ENCODE measurements at places on chromosomes 3 and 15.

DNA sequence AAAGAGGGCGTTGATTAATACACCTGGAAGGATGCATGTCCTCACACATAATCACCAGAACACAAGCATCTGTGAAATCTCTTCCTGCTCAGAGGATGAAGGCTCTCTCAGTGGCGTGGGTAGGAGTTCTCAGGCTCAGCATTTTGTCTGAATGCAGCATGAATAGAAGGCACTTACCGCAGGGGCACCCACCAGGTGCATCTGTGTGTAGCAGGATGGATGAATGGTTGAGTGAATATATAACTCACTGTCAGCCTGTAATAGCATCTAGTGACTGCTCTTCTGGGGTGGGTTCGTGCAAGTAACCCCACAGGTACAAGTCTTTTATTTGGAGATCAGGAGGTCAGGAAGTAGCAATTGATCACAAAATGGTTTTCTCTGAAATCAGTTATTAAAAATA is 143.0 kb downstream of the SQOR start:
- no peak for DNase-seq

DNA sequence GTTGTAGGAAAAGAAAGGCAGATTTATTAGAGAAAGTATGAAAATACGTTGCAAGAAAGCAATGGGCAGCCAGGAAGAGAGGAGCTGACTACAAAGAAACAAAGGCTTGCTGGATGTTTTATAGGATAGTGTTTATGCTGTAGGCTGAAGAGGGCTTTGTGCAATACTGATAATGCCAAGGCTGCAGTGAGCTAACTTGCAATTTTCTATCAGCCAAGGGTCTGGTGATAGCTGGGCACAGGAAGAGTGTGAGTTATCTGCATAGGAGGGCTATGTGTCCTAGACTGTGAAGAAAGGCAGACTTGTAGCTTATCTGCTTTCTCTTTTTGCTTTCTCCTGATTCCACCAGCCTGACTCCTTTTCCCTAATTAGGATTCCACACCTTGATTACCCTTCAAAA is 51.3 kb upstream of the OSBPL11 start:
- DNase-seq, result no peak

DNA sequence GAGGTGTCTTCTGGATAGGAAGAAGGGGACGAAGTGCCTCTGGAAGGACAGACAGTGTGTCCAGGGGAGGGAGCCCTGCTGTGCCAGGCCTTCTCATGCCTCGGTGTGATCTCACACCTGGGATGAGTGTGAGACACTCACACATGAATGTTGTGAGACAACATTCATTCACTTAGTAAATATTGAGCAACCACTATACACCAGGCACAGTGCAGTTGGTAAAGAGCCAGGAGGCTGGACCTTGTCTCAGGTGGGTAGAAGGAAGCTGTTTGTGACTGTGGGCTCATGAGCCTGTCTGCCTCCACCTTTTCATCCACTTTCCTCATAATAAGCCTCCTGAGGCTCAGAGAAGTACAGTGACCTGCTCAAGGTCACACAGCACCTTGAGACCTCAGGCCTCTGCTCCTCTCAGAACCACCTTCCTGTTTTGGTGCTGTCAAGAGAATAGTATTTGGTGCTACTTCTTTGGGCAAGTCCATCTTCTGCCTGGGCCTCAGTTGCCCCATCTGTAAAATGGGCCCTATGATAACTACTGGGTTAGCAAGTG is 20.9 kb downstream of the SLC6A6 start:
- no peak for DNase-seq

- DNase-seq, result no peak
Measured at GRCh38 chr15:75662823-75663519, 15.3 kb downstream of the SNX33 start.

GRCh38 chr3:69386556-69387385 is 883 bp upstream of the FRMD4B start:
- no peak for DNase-seq

- DNase-seq, result no peak
Measured at GRCh38 chr3:52331091-52331490, 15.0 kb downstream of the DNAH1 start.

DNA sequence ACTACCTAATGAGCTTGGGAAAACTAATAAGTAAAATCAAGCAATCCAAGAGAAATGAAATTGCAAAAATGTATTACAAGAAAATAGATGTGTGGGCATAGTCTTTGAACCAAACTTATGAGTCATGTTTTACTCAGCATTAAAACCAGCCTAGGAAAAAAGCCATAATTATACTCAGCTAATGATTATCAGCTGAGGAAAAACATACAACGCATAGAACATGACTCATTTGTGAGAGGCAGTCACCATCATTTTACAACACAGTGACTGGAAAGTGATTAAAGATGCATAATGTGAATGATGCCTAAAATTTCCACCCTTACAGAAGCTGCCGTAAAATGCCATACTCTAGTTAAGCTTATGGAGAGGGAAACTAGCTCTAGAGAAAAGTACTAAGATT is 238.0 kb upstream of the EOMES start:
- no peak for DNase-seq

DNA sequence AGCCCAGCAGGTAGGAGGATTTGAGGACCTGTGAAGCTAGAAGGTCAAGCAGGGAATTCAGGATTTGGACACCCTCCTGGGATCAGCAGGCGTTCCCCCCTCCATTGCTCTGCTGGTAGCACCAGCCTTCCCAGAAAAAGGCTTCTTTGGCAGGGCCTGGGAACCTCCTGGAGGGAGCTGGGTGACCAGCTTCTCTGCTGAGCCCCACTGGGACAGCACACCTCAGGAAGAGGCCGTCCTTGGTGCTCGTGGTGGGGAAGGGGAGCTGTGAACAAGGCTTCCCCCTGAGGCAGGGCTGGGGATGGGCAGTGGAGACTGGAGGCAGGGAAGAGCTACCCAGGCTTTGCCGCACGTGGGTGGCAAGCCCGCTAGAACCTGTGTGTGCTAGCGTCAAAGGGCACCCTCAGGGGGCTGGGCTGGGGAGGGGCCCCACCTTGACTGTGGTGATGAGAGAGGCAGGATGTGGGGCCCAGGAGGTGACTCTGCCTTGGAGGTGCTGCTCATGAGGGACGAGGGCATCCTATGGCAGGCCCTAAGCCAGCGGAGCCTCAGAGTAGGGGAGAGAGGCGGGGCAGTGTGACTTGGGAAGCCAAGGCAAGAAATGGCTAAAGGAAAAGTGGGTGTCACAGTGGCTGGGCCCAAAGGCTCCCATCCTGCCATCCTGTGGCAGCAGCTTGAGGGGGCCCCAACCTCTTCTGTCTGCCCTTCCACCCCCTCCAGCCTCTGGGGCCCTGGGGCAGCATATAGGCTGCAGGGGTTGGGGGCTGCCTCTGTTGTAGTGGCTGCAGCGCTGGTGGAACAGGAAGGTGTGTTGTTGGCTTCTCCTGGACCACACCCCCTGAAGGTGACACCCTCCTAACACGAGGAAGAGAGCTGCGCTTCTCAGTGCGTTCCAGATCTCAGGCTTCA is 20.7 kb downstream of the KLF13 start:
- DNase-seq, result peak; percentile 81

GRCh38 chr15:45148076-45149059 is 18.6 kb downstream of the DUOX1 start:
- DNase-seq, result no peak

DNA sequence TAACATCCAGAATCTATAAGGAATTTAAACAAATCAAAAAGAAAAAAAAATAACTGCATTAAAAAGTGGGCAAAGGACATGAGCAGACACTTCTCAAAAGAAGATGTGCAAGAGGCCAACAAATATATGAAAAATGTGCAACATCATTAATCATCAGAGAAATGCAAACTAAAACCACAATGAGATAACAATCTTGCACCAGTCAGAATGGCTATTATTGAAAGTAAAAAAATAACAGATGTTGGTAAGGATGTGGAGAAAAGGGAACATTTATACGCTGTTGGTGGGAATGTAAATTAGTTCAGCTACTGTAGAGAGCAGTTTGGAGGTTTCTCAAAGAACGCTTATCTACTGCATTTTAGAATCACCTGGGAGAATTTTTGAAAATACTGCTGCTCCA is 186.1 kb downstream of the OTOL1 start:
- no peak for DNase-seq

GRCh38 chr3:129622933-129623332 is 16.5 kb upstream of the PLXND1 start:
- no peak for DNase-seq

DNA sequence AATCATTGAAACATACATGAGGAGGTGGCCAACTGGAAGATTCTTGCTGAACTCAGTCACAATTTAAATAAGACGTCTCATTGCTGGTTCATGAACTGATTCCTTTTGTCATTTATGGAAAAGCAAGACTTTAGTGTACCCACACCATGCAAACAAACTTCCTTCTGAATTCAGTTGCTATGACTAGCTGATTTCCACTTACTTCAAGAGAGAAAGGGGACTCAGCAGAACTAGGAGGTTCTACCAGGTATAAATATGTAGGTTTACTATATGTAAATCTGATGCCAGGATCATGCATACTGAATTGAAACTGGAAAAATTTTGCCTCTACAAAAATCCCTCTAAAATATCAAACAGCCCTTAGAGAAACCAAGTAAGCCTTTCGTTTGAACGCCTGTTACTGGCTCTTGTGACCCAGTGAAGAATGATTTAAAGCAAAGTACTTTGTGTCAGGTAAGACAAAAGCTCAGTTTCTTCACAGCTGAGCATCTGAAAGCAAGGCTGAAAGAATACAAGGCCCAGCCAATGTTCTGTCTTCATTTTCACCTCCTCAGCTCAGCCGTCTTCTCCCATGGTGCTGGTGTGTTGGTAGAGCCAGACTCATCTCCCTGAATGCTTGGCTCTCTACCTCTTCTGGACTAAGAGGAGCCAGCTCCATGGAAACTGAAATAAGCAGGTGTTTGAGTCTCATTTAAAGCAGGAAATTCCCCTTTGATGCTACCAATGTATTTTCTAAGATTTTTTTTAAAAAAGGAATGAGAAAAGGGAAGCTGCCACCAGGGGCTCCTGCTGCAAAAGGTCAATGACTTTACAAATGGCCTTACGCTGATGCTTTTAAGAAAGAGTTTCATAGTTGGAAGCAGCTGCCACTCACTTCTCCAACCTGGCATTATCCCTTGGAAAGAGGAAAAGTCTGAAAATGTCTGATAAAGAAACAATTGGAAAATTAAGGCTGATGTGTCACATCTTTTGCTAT is 301.6 kb downstream of the EFHB start:
- DNase-seq, result no peak

- no peak for DNase-seq
Measured at GRCh38 chr3:17195192-17195611, 310.4 kb downstream of the PLCL2 start.

DNA sequence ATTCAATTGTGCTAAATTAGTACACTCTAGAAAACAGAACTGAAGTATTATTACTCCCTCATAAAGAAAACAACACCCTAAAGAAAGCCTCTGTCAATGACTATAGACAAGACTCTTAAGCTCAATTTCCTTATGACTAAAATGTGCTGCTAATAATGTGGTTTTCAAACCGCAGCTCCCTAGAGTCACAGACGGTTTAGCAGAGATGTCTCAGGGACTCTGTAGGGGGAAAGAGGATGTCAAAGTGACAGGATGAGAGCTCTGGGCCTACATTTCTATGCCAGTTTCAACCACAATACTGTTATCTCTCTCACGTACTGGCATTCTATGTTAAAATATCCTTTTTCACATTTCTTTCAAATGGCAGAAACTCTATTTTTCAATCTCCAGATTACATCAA is 37.6 kb upstream of the WDR49 start:
- DNase-seq, result peak; percentile 45

- DNase-seq, result no peak
Measured at GRCh38 chr3:194995334-194995733, 275.6 kb downstream of the XXYLT1 start.

GRCh38 chr3:124860599-124860998 is 26.6 kb downstream of the ITGB5 start:
- no peak for DNase-seq

- no peak for DNase-seq
Measured at GRCh38 chr15:73935547-73935946, 9.3 kb downstream of the LOXL1 start.

DNA sequence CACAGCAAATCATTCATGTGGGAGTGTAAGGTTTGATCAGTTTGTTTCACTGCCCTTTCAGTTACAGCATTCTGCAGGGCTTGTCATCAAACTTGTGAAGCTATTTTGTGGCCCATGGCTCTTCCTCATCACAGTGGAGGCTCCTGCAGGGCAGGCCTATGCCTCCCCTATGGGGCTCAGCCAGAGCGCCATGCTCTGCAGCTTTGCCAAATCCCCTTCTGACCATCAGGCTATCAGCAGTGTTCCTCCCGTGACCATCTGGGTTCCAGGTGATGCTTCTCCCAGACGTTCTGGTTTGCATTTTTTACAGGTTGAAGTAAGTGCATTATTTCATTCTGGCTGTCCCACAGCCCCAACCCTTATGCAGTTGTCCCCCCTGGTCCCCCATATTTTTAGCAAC is 28.1 kb upstream of the REC114 start:
- DNase-seq, result no peak

DNA sequence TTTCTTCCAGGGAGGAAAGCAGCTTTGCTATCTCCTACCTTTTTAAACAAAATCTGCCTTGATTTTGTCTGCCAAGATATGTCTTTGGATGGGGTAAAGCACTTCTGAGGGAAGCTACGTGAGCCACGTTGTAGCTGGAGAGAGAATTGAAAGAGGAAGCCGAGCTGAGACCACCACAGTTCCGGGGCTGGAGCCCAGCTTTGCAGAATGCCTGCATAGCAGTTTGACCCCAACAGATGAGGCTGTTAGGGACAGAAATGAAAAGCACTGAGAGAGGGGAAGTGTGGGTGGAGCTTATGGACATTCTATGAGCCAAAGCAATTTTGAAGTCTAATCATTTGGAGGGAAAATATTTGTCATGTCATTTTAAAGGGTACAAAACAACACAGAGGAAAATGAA is 45.4 kb downstream of the LIPC start:
- DNase-seq, result no peak

DNA sequence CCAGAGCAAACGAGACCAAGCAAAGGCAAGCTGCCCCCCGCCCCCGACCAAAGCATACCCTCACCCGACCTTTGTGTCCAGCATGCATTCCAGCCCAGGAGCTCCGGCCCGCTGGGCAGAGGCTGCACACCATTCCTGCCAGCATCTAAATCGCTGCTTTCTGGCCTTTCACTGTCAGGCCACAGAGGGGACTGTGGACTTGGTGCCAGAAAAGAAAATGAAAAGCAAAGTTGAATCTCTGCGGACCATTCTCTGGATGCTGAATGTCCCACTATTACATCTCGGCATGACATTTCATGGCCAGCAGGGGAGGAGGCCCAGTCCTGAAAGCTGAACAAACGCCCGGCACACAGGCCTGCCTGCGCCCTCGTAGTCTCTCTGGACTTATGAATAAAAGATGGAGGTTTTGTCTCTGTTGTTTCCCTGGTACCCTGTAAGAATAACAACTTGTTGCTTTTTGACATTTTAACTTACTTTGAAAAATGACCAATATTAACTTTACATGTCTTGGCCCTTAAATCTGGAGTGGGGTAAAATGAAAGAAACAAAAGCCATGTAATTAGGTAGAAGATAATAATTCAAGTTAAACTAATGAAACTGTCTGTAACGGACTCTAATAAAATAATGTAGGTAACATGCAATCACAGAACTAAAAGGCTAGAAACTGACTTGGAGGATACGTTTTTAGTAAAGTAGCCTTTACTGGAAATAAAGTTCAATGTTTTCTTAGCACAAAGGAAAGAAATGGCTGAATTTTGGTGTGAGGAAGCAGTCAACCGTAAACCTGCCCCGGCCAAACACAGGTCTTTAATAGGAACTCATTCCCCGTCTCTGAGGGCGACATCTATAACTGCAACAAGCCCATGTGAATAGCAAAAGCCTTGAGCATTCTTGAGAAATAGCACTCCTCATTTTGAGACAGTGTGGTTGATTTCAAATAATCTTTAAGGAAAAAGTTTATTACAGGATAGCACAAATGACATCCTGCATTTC is 12.7 kb downstream of the IL17RD start:
- no peak for DNase-seq

- DNase-seq, result no peak
Measured at GRCh38 chr15:63340353-63340752, 41.3 kb downstream of the CA12 start.
